ENCODE measurements at places on chromosomes 2 and 18. TPM values are rescaled to one million over a fixed set of nuclear protein-coding genes. Genes with fewer than 3 reads are reported as not detected.

DNA sequence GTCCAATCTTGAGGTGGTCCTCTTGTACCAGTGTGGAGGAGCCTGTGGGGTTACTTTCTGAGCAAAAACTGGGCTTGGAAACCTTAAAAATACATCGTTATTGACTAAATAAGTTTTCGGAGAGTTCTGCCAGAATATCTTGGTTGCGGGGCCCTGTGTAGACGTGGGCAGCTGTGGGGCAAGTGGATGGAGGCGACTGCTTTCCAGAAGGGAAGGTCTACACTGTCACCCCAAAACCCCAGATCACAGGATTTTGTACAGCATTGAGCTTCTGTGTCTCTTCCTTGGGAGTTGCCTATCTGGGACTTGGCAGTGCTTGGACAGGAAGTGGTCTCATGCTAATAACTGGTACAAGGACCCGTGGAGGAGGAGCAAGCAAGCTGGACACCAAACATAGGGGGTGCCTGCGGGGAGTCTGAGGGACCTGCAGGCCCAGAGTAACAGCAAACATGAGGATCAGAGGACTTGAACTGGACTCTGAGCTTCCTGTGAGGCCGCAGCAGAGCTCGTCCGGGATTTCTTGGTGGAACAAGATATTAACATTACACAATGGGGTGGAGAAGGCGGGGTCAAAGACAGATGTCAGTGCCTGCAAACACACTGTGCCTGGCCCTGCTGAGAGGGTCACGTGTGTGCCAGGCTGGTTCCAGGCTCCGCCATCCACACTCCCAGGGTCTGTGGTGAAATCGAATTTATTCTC lies 48.0 kb upstream of the CTLA4 start:
- no peak for DNase-seq

GRCh38 chr2:161044095-161044865 lies 115.9 kb upstream of the TANK start:
- no peak for DNase-seq

MAB21L4 gene
- not detected for total RNA-seq

DNA sequence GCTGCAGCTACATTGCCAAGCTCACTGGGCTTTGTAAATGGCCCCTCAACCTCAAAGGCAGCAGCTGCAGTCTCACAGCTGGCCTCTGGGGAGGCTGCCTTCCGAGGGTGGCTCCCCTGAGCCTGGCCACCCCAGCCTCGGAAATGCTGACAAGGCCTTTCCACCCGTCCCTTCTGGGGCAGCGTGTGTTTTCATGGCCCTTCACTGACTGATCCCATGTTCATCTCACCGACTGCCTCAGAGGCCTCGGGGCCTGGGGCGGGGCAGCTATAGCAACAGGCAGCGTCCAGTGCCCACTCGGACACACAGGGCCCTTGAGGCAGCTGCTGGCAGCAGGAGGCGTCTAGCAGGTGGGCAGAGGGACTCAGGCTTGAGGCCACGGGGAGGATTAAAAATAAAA lies 149.7 kb downstream of the GLI2 start:
- no peak for DNase-seq
